ENCODE measurements at places on chromosomes 5 and 9.

DNA sequence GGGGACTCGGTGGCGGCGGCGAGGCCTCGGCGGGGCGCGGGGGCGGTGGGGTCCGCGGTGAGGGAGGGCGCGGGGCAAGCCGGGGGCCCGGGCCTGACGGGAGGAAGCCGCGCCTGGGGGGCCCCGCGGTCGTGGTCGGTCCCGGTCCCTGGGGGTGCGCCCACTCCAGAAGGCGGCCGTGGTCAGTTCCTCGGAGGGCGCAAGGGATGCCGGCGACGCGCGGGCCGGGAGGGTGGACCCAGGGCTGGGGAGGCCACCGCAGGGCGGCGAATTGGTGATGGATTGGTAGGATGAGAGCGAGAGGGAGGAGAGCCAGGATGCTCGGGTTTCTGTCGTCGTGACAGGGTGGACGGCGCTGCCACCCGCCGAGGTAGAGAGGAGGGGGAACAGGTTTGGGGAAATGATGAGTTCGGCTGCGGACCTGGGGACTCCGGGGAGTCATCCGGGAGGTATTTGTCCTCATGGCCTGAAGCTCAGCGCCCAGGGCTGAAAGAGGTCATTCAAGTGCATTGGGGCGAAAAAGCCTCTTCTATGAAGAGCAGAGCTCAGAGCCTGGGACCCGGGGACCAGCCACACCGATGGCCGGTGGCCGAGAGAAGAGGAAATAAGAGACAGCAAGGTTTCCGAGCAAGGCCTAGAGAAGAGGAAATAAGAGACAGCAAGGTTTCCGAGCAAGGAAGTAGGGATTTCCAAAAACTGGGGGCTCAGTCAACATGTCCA is 557 bp downstream of the GNG10 start:
- DNase-seq, result no peak

GRCh38 chr5:11760934-11761603 is 143.2 kb downstream of the CTNND2 start:
- no peak for DNase-seq

DNA sequence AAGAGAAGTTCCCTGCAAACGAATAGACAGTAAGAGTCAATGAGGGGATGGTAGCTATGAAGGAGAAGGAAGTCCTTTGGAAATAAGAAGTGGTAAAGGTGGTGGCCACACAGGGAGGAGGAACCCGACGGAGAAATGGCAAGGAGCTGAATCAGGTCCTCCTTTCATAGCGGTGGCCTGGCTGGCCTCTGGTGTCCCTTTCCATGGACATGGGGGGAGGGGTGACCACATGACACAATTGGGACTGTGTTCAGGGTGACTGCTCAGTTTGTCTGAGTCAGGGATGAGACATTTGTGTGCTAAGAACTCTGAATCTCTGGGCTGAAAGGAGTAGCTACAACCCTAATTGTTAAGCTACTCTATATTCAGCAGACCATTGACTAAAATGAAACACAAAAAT is 28.7 kb upstream of the TIMD4 start:
- no peak for DNase-seq

DNA sequence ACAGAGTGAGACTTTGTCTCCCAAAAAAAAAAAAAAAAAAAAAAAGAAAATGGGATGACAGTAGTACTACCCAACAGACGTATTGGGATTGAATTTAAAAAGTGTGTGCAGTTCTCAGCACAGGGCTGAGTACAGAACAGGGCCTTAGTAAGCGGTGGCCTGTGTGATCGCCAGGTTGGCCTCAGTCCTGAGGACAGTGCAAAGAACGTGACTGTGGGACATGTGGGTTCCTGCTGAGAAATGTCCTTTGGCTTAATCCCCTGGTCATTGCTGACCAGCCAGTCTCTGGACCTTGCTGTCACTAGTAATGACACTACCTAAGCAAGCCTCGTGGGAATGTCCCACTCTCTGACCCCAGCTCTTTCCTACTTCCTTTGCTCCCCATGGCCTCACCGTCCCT is 13.3 kb downstream of the GTF3C5 start:
- DNase-seq, result no peak

DNA sequence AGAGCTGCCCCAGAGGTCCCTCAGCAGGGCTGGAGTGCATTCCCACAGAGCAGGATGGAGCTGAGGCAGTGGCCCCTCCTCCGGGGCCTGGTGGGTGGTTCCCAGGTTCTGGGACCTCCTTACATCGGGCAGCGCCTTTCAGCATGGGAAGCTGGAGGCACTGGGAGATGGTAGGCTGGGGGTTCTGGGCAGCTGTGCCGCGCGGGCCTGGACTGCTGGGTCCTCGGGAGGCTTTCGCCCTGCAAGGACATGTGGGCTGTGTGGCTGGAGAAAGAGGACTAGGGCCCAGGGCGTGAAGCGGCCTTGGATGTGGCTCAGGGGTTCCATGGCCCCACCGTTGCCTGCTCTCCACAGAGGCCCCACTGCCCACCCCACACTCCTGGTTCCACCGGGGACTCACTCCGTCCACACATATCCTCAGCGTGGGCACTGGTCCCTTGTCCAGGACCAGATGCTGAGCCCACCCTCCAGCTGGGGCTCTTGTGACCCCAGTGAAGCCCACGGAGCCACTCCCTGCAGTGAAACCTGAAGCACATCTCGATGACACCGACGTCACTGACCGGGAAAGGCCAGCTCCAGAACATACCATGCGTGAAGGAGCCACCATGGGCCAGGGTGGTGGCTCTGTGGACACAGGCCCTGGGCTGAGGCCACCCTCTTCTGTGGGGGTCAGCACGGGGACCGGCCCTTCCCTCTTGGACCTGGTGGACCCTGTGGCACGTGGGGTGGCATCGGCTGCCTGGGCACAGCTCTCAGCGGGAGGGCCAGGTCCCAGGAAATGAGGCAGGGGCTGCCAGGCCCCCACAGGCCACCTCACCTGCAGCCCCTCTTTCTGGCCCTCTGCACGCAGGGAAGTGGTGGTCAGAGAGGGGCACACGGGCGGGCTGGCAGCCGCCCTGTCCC is 31.5 kb upstream of the NKD2 start:
- DNase-seq, result no peak

DNA sequence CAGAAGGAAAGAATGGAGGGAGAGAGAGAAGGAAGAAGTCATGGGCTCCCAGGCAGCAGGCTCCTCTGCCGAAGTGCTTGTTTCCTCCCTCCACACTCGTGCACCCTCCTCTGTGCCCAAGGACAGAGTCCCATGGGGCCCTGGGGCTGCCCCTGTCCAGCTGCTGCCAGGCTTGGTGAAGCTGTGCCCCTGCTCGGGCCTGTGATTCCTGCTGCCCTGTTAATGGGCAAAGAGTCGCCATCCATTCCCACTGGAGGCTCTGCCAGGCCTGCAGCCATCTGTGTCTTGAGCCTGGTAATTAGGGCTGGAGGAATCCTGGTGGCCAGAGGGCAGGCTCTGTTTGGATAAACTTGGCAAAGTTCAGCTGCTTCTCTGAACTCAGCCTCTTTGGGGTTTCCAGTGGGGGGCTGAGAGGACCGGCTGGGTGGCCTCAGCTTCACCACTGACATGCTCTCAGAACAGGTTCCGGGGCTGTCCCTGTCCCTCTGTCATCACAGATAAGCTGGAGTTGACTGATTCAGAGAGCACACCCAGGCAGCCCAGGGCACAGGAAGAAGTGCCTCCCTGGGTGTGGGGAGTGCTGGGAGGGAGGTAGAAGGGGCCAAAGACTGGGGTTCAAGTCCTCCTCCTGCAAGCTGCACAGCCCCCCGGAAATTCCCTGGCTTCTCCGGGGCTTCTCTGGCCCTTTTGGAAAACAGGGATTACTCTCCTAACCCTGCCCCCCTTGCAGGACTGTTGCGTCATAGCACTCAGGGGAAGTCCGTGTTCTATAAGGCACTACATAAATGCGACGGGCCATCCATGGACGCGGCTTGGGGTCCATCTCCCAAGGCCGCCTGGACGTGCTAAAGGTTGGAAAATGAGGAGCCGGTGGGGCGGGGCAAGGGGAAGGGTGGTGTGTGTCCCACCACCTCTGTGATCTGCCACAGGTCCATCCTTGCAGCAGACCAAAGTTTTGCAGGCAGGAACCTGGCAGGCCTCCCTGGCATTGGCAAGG is 154.8 kb downstream of the PAX5 start:
- no peak for DNase-seq

GRCh38 chr9:105355781-105356180 is 92.1 kb upstream of the FSD1L start:
- DNase-seq, result no peak

GRCh38 chr9:20930836-20931235 is 100.6 kb downstream of the HACD4 start:
- no peak for DNase-seq

- no peak for DNase-seq
These were observed 369 bp downstream of the OCLN start for GRCh38 chr5:69492923-69493395.

DNA sequence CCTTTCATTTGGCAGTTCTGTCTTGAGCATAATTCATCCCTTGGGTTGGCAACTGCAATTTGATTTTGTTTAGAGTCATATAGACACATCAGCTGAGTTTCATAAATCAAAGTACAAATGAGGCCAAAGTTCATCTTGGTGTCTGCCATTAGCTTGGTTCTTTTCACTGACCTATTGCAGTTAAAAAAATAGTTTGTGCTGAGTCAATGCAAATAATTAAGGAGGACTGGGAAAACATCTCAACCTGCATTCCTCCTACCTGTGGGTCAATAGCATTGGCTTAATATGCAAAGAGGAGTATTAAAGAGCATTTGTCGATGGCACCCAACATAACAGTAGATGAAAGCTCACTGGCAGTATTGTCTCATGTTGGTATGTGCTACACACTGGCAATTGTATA is 1.6 kb downstream of the PKD2L2 start:
- no peak for DNase-seq

DNA sequence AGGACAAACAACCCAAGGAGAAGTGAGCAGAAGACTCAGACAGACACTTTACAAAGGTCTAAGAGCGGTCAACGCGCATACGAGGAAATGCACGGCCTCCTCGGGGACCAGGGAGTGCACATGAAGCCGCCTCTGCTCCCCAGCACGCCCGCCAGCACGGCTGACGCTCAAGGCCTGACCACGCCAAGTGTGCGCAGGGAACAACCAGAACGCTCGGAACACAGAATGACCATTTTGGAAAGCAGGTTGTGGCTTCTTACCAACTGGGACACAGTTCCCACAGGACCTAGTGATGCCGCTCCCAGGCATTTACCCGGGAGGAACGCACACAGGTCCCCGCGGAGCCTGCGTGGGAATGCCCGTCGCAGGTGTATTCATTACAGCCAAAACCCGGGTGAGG is 191.5 kb upstream of the PPP1R26 start:
- DNase-seq, result no peak

GRCh38 chr5:109690975-109691574 is 1.3 kb downstream of the MAN2A1 start:
- peak; percentile 35 for DNase-seq

GRCh38 chr5:172533058-172533398 is 78.7 kb upstream of the SH3PXD2B start:
- DNase-seq, result no peak

DNA sequence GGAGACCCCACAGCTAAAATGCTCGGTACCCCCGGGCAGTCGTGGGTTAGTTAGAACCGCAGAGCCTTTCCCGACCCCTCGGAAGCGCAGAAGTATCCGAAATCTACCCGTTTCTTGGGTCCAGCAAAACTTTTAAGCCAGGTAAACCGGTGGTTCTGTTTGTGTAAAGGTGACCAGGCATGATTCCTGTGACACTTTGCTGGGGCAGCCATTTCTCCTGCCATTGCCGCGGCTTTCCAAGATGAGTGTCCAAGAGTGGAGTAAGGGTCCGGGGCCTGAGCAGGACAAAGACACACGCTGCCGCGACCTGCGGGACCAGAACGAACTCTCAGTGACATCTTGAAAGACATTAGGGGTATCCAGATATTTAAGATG is 655 bp downstream of the MARVELD2 start:
- DNase-seq, result no peak

- DNase-seq, result no peak
These were observed 62.6 kb upstream of the SLC25A51 start for GRCh38 chr9:37966412-37967013.

DNA sequence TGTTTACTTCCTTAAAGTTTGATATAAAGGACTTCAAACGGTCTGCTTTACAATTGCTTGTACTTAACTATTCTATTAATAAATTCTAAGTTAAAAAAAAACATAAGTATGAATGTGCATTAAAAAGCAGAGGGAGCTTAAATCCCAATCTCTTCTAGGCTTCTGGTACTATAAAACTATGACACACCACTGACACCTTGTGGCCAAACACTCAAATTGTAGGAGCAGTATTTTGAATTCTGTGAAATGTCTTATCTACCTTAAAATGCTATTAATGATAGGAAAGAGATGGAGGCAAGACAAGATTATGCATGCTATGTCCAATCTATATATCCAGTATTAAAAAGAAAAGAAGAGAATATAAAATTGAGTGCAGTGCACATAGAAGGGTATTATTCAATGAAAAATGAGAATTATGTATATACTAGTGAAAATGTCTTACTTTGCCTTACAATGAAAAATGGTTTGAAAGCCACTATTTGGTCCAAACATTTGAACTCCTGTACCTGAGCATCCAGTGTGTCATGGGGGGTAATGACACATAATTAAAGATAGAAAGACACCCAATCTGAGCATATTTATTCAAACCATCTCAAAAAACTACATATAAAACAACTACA is 87.6 kb downstream of the ERP44 start:
- DNase-seq, result no peak

DNA sequence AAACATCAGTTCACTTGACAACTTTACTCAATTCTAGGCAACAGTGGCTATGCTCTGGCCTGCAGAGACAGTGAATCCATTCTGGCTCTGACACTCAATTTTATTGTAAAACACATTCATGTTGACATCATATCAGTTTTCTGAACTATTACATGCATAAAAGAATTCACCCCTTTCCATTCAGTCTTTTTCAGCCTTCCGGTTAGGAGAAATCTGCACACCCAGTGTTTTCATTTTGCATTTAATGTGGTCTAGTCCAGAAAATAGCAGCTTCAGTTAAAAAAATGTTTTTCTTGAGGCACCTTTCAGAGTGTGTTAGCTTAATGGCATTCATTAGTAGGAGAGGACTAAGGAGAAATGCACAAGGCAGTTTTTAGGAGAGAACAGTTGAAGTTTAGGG is 95.1 kb downstream of the PBX3 start:
- DNase-seq, result no peak

- peak; percentile 19 for DNase-seq
These were observed at the start of gene TRIM14 for GRCh38 chr9:98118640-98119601. TRIM14 (minus strand) TSS chr9:98119222; CDS start chr9:98119188, 34 bp downstream.

DNA sequence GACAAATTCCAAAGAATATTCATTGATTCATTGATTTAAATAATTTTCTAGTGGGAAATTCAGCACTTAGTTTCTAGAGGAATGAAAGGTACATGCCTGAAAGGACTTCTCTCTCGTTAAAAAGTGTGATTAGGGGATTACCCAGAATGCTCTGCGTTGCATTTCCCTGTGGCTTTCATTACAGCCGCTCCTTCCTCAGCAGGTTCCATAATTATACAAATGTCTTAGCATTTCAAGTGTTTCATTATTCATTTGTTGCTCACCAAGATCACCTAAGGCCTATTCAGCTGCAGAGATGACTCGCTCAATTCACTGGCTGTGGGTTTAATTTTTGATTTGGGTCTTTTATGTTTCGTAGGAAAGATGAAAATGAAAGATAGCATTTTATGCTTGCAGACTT is 52.8 kb downstream of the SPATA31C2 start:
- DNase-seq, result no peak

Measured in central memory CD8-positive, alpha-beta T cell (primary cell).